Upper lobe of left lung (tissue), 6 donors: ENCODE measurements at places on chromosomes 1 and 21.

- no peak overlapping the region for H3K27ac ChIP-seq
- no peaks in the 10 kb centered on the region for H3K27me3 ChIP-seq
- no peaks in the 10 kb centered on the region for H3K36me3 ChIP-seq
- H3K4me1 ChIP-seq, result peaks cover 6% of the 10 kb centered on the region
These were observed 203.7 kb upstream of the C1orf87 start for GRCh38 chr1:60277269-60277668.

- no peaks in the 10 kb centered on the region for H3K4me1 ChIP-seq
- no peaks in the 10 kb centered on the region for H3K27me3 ChIP-seq
- DNase-seq, result no peak
- H3K36me3 ChIP-seq, result no peaks in the 10 kb centered on the region
These were observed 23.4 kb downstream of the PHC2 start for GRCh38 chr1:33407352-33408092.

GRCh38 chr1:51946300-51946699 is 44.2 kb downstream of the RAB3B start:
- H3K27me3 ChIP-seq, result no peaks in the 10 kb centered on the region
- H3K4me1 ChIP-seq, result no peaks in the 10 kb centered on the region
- DNase-seq, result no peak
- H3K36me3 ChIP-seq, result no peaks in the 10 kb centered on the region
- H3K27ac ChIP-seq, result no peak overlapping the region

- H3K27ac ChIP-seq, result peak overlapping the region; percentile 83
- DNase-seq, result peak; percentile 91
- H3K4me3 ChIP-seq, result no peak overlapping the region
- no peaks in the 10 kb centered on the region for H3K27me3 ChIP-seq
- H3K4me1 ChIP-seq, result peaks cover 28% of the 10 kb centered on the region
- H3K36me3 ChIP-seq, result no peaks in the 10 kb centered on the region
These were observed 141.4 kb upstream of the ARHGEF16 start for GRCh38 chr1:3312898-3313575.

- no peak overlapping the region for H3K27ac ChIP-seq
- no peaks in the 10 kb centered on the region for H3K27me3 ChIP-seq
- H3K36me3 ChIP-seq, result no peaks in the 10 kb centered on the region
- DNase-seq, result no peak
- peaks cover 6% of the 10 kb centered on the region for H3K4me1 ChIP-seq
These were observed 24.2 kb downstream of the PGM1 start for GRCh38 chr1:63617450-63617849.

GRCh38 chr1:155321639-155322503 is 1.2 kb downstream of the RUSC1 start:
- H3K27me3 ChIP-seq, result no peaks in the 10 kb centered on the region
- no peak for DNase-seq
- H3K27ac ChIP-seq, result peak overlapping the region; percentile 94
- H3K4me1 ChIP-seq, result peaks cover 47% of the 10 kb centered on the region
- H3K4me3 ChIP-seq, result peak overlapping the region; percentile 87

- peak within 1 kb of the TSS; percentile 38 for H3K4me3 ChIP-seq
- DNase-seq, result peak; percentile 89
- H3K27ac ChIP-seq, result no peak within 1 kb of the TSS
- H3K36me3 ChIP-seq, result no peaks in the 10 kb centered on the region
These were observed at the start of gene CR2 for GRCh38 chr1:207454046-207454964. Gene CR2, plus strand, starts transcription at chr1:207454328. Its CDS starts 91 bp downstream, at chr1:207454419.

- DNase-seq, result no peak
- H3K27ac ChIP-seq, result no peak overlapping the region
- H3K36me3 ChIP-seq, result no peaks in the 10 kb centered on the region
- H3K4me1 ChIP-seq, result peaks cover 17% of the 10 kb centered on the region
These were observed 656.1 kb downstream of the KIF26B start for GRCh38 chr1:245810789-245811337.

GRCh38 chr1:175481126-175482070 is 262.0 kb downstream of the TNR start:
- peaks cover 5% of the 10 kb centered on the region for H3K4me1 ChIP-seq
- no peak overlapping the region for H3K27ac ChIP-seq
- no peaks in the 10 kb centered on the region for H3K36me3 ChIP-seq
- no peaks in the 10 kb centered on the region for H3K27me3 ChIP-seq

DNA sequence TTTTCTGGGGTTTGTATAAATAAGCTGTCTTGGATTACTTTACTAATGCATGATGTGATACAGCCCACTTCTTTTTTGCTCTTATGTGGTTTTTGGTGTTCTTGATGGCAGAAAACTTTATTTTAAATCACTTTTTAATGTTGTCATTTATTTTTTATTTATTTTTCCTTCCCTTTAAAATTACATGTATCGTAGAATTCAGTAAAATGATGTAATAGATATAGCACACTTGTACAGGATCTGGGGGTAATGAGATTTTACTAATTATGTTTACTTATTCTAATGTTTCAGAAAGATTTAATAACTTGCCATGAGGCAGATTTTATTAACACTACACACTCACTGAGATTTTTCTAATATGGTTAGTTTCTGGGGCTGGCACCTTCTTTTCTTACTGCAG is 701 bp upstream of the B3GALT2 start:
- no peak for DNase-seq
- H3K27ac ChIP-seq, result no peak overlapping the region
- H3K4me1 ChIP-seq, result peaks cover 42% of the 10 kb centered on the region
- no peaks in the 10 kb centered on the region for H3K27me3 ChIP-seq
- H3K36me3 ChIP-seq, result no peaks in the 10 kb centered on the region

- DNase-seq, result no peak
- H3K27ac ChIP-seq, result peak overlapping the region; percentile 81
- peaks cover 11% of the 10 kb centered on the region for H3K4me1 ChIP-seq
- H3K4me3 ChIP-seq, result peak overlapping the region; percentile 23
- H3K27me3 ChIP-seq, result no peaks in the 10 kb centered on the region
- no peaks in the 10 kb centered on the region for H3K36me3 ChIP-seq
These were observed 13.8 kb downstream of the TRIM46 start for GRCh38 chr1:155187456-155187891.

DNA sequence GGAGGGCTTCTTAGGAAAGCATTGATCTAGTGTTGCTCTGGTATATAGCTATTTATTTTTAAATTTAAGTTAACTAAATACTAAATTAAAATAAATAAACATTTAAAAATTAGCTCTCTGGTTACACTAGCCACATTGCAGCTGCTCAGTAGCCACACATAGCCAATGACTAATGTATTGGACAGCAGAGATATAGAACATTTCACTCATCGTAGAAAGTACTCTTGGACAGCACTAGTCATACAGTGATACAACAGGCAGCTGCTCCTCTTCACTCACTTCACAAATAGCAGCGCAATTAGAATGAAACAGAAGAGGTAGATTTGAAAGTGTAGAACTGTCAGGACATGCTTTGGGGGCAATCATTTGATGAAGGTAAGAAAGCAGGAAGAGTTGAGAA is 245.4 kb downstream of the PBX1 start:
- no peak overlapping the region for H3K27ac ChIP-seq
- H3K27me3 ChIP-seq, result no peaks in the 10 kb centered on the region
- DNase-seq, result no peak
- H3K4me1 ChIP-seq, result peaks cover 14% of the 10 kb centered on the region
- H3K36me3 ChIP-seq, result no peaks in the 10 kb centered on the region

DNA sequence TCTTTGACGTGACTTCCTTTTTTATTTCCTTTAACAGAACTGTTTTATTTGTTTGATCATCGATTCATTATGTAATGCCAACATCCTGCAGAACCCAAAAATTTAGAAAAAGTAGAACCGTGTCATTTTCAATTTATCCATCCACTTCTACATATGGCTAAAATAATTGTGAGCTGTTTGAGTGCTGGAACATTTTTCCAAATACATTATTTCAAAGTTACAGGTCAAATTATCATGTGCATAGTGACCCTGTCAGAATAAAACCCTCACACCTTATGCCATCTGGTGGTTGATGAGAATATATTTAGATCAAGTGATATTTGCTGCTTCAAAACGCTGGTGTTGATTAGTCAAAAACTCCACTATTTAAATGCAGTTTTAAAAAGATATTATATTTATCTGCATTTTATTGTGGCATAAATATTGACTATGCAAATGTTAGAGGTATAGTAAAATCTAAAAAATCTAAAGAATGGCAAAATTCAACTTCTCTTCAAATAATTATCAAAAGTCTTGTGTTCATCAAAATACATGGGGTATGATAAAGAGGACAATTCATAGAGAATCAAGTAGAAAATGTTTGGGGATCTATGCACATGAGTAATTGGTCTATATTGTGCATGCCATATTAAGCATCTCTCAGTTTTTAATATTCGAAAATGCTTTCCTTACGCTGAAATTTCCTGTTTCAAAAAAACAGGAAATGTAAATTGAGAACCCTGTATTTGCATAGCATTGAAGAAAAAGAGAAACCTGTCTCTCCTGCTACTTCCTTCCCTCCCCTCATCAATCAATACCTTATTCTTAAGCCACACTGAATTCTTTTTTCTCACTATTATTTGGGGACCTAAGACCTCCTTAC is 39.7 kb downstream of the UBE2U start:
- no peak overlapping the region for H3K27ac ChIP-seq
- no peaks in the 10 kb centered on the region for H3K36me3 ChIP-seq
- no peaks in the 10 kb centered on the region for H3K27me3 ChIP-seq
- no peak overlapping the region for H3K4me3 ChIP-seq
- DNase-seq, result no peak
- peaks cover 6% of the 10 kb centered on the region for H3K4me1 ChIP-seq

- peak; percentile 61 for DNase-seq
- H3K4me1 ChIP-seq, result peaks cover 28% of the 10 kb centered on the region
- peaks cover 23% of the 10 kb centered on the region for H3K36me3 ChIP-seq
These were observed 1.1 kb upstream of the ZNF496 start for GRCh38 chr1:247332623-247333361.

DNA sequence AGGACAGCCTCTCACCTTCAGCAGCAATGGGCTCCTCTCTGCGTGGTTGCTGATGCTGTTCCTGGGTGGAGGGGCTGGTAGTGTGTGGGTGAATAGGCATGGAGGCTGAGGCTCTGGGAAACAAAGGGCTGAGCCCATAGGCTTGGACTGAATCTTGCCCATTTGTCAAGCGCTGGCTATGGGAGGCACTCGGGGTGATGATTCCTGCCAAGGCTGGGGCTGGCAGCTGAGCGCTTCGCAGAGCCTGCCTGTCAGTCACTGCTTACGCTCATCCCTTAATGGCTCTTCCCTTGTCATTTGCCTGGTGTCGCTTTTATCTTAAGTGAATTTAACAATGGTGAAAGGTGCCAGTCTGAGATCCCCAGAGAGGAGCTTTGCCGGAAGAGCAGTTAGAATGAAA is 353.3 kb downstream of the PBX1 start:
- no peak overlapping the region for H3K27ac ChIP-seq
- no peaks in the 10 kb centered on the region for H3K27me3 ChIP-seq
- DNase-seq, result no peak
